ENCODE measurements at places on chromosomes 1 and 21.

DNA sequence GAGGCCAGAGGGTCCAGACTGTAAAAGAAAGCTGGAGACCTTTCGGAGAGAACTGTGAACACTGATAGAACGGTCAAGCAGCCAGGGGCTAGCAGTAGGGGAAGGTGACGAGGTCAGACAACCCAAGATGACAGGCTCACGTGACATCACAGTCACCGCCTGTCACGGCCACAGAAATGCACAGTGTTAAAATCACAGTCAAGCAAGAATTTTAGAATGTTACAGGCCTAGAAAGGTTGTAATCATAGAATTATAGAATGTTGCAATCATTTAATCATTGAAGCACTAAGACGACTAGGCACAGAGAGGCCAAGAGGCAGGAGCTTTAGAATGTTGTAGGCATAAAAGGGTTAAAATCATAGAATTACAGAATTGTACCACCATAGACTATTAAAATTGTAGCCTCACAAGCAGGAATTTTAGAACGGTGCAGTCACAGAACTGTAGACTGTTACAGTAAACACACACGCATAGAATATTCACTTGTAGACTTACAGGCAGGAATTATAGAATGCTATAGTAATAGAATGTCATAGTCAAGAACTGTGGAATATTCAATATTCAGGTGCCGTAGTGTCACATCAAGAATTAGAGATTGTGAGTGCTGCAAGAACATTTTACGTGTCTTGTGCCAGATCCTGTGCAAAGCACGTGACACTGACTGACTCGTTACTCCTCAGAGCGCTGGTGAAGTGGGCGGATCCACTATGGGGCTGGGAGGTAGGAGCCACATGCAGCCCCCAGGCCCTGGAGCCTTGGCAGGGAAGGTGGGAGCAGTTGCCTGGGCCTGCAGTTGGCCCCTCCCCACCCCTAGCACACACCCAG is 118.1 kb downstream of the EPHB2 start:
- no peak for DNase-seq

- DNase-seq = no peak
These were observed 587.2 kb upstream of the ZRANB2 start for GRCh38 chr1:71668065-71668464.

DNA sequence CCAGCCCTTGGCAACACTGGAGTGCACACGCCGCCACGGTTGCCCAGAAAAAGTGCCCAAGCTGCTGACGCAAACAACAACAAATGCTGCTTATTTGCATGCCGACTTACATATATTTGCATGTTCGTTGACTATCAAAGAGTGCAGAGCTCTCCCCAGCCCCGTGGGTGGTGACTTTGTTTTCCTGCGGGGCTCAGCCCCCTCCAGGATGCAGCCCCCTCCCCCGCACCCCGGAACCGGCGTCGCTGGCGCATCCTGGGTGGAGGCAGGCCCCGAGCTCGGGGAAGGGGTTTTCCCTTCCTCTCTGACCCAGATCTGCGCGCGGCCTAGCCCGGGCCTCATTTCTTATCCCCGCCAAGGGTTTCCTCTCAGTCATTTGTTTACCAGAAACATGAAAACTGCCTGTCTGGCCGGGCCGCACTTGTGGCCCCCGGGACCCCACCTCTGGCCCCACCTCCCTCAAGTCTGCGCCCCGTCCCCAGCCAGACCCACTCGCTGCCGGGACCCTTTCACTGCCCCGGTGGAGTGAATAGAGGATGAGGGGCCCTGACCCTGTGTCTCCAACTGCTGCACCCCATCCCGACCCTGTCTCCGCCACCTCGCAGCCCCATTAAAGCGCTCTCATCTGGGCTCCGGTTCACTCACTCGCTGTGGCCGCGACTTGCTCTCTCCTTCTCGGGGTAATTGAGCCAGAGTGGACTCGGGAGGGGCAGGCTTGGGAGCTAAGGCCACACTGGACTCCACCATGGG is 5.5 kb downstream of the TNFRSF25 start:
- DNase-seq = no peak

- DNase-seq = peak; percentile 40
These were observed 398.1 kb downstream of the MATN1 start for GRCh38 chr1:30325085-30325935.

- no peak for DNase-seq
These were observed 319.4 kb downstream of the KCNH1 start for GRCh38 chr1:210814382-210815123.

- no peak for DNase-seq
These were observed 22.8 kb downstream of the HFM1 start for GRCh38 chr1:91381844-91382243.

GRCh38 chr21:14259747-14260146 is 43.8 kb downstream of the RBM11 start:
- no peak for DNase-seq

- no peak for DNase-seq
These were observed 45.9 kb downstream of the SYF2 start for GRCh38 chr1:25186161-25187007.

GRCh38 chr1:194071205-194071604 is 884.8 kb upstream of the B3GALT2 start:
- DNase-seq = no peak

GRCh38 chr21:33761441-33762036 is 119.2 kb downstream of the ITSN1 start:
- no peak for DNase-seq

DNA sequence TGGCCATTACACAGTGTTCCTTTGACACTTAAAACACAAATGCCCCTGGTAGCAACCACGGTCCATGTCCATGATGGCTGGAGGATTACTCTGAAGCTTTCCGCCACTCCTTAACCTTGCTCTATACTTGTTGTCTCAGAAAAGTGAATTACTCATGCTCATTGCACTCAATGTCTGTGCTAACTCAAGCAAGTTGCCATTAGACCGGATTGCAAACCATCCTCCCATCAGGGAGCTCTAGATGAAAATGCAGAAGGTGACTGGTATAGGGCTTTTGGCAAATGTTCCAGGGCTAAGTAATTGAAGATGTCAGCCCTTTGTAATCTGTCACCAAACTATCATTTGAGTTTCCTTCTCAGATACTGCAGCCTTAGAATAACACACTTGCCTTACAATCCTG is 1288.3 kb upstream of the B3GALT2 start:
- DNase-seq = no peak

- no peak for DNase-seq
These were observed 28.8 kb downstream of the PIK3C2B start for GRCh38 chr1:204465546-204466415.

GRCh38 chr1:12435639-12436344 is 182.2 kb downstream of the DHRS3 start:
- DNase-seq = no peak

DNA sequence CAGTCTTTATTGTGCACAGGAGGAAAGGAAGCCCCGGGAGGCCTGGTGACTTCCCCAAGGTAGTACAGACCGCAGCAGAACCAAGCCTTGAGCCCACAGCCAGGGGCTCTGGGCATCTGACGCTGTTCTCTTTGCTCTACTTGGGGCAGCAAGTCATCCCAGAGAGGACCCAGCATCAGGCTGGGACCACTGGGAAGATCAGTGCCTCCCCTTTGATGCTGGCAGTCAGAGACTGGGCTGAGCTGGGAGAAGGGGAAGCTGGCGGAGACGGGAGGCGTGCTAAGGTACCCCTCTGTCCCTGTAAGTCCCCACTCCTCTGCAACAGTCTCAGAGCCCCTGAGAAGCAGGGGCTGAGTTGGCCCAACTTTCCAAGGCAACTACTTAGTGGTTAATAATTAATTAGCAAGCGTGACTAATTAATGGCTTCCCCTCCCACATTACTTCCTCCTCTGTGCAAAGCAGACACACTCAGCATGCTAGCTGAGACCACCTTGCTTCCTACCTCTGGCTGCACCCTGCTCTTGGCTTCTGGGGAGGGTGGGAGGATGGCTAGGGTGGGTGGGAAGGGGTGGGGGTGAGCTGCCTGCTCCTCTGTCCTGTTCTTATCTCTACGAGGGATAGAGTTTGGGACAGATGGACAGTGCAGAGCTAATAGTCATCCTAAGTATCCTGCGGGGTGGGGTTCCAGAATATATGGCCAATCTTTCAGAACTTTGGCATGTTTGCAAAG is 1.3 kb downstream of the INAVA start:
- DNase-seq = no peak

DNA sequence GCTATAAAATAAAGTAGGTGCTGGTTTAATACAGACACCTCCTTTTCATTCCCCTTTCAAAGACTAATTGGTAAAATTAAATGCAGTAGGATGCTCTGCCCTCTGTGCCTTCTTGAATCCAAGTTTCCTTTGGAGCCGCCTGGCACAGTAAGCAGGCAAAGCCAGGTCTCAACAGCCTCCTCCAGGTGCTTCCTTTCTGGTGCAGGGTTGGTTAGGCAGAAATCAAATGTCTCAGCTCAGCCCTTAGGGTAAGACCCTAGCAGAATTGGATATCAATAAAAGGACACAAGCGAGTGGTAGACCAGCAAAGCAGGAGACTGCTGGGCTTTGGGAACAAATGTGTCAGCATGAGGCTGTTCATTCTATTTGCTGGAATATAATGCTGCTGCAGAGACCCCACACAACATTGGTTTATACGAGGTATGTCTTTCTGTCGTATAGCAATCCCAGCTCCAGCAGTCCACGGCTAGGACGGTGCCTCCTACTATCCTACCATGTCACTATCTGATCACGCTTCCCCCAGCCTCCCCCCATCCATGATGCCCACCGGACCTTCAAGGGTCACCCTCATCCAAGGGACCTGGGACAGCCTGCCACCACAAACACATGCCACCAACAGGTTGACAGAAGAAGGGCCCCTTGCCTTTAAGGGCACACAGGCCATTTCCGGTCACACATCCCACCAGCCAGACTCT is 58.4 kb downstream of the CAPN2 start:
- DNase-seq = no peak

- no peak for DNase-seq
These were observed 355.7 kb downstream of the LTN1 start for GRCh38 chr21:28636752-28637691.

GRCh38 chr1:107451715-107452114 is 310.9 kb downstream of the NTNG1 start:
- DNase-seq = no peak

- no peak for DNase-seq
These were observed 5.1 kb downstream of the KRTAP22-1 start for GRCh38 chr21:30605968-30606367.

DNA sequence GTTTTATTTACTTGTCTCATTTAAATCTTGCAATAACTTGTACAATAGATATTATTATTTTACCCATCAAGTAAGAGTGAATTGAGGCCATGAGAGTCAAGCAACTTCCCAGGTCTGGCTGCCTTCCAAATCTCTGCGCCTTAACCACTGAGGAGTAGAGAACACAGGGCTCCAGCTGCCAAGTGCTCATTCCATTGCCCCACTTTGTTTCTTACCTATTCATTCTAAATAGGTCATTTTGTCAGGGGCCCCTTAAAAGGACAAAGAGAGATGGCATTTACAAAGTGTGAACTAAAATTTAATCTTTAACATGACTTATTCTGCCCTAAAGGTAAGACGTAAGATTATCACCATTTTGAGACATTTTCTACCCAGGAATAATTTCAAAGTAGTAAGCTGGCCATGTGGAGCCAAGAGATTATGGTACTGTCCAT is 3.5 kb downstream of the PPP1R15B start:
- DNase-seq = peak; percentile 88

DNA sequence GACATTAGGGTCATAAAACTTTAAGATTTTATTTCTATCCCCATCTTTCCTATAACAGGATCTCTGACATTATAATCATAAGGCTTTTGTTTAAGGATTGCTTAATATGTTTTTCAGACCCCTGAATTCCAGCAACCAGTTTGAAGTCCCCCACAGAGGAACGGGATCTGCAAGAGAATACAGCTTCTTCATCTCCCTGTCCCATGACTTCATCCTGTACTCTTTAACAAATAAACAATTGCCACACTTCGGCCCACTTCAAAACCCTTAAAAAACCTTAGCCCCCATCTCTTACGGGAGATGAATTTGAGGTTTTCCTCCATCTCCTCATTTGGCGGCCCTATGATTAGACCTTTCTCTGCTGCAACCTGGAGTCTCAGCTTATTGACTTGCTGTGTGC is 35.8 kb downstream of the TESK2 start:
- DNase-seq = no peak

- DNase-seq = no peak
These were observed 46.4 kb upstream of the RGS1 start for GRCh38 chr1:192529031-192529755.

- DNase-seq = no peak
These were observed 19.3 kb downstream of the TAS1R2 start for GRCh38 chr1:18840145-18840544.

GRCh38 chr1:92219028-92219427 is 1.3 kb downstream of the C1orf146 start:
- DNase-seq = no peak

DNA sequence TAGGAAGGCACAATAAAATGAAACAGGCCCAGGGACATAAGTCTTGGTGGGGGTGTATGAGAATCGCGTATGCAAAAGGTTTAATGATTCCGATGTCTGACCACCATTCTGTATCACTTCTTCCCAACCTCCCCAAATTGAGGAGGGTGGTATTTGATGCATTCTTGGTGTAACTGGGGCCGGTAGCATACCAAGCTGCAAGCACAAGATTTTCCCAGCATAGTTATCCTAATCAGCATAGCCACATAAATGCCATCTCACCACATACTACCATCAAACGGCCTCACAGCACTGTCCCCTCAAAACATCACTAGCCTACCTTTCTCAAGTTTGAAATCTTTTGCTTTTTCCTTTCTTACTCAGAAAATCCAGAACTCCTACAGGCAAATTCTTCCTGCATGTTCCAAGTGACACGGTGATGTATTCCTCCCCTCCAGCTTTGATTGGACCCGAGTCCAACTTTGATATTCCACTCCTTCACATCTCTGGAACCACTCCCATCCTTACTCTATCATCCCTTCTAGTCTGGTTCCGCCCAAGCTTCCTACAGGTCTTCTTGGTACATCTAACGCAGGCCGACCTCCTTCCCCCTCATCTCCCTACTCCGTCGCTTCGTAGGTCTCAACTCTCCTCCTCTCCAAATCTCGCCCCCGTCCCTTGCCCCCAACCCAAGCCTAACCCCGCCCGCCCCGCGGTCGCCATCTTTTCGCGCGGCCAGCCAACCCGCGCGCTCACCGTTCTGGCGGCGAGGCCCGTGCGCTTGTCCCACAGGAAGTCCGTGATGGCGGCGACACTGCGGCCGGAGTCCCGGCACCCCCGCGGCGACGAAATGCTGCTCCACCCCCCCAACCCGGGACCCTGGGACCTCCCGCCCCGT is 600 bp downstream of the CLK2 start:
- DNase-seq = no peak

- no peak for DNase-seq
These were observed 160.2 kb downstream of the NTMT2 start for GRCh38 chr1:170305777-170306512.

DNA sequence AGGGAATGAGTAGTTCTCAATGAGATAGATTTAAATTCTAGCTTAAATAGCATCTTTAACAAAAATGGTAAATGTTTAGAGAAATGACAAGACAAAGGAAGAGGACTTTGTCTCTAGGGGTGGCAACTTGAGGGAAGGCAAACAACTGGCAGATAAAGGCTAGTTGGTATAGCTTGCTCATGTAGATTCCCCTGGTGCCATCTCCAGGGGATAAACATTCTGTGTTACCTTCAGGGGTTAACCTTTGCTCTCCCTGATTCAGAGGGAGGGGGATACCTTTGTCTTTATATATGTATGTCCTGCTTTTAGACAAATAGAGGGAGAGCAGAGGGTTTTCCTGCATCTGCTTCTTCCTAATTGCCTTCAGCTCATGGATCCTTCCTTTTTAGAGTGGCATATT is 153.7 kb upstream of the L1TD1 start:
- no peak for DNase-seq

Measured in sciatic nerve (tissue), 2 donors.